ENCODE measurements at places on chromosomes 6 and 20.
A peak's percentile ranks its signal among the peaks of the same experiment; 100 is the strongest.

DNA sequence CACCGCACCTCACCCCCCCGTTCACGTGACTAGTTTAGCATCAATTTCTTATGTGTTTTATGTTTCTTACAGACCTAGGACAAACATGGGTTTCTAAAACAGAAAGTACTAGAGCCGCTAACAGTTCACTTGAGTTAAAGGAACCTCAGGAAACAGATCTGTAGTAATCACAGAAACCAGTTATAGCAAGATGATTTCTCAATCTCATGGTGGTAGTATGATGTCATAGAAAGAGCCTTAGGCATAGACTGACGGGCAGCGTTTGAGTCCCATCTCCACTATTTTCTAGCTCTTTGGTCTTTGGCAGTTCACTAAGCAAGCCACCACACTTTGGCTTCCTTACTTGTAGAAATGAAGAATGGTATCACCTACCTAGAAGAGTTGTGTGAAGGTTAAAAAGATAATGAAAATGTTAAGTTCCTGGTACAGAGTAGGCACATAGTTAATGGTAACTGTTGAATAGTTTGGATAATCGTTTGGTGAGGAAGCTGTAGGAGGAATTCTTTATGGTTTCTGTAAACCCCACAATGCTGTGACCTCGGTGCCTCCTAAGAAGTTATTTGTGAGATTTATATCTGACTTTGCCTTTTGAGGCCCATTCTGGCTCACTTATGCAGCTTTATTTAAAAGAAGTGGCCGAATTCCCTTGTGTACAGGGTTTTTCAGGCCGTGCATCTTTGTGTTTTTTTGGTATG is 21.3 kb downstream of the CTNNBL1 start:
- no peak for DNase-seq

DNA sequence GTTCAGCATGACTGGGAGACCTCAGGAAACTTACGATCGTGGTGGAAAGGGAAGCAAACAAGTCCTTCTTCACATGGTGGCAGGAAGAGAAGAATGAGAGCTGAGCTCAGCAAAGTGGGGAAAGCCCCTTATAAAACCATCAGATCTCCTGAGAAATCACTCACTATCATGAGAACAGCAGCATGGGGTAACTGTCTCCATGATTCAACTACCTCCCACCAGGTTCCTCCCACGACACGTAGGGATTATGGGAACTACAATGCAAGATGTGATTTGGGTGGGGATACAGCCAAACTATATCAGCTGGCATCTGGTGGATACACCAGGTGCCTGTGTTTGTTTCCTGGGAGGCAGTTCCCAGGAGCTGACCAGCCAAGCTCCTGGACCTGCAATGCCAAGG is 4.9 kb downstream of the DDO start:
- DNase-seq = no peak

DNA sequence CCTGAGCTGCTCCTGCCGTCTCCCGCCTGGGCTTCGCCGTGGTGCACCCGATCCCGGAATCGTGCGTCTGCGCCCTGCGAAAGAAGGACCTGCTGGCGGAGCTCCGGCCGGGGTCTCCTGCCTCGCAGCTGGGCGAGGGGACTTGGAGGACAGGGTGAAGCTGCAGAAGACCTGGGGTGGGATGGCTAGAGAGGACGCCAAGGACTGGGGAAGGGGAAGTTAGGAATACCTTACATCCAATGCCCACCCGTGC is 150.2 kb downstream of the PRL start:
- DNase-seq = no peak

- peak; percentile 15 for DNase-seq
These were observed 347.7 kb downstream of the BCKDHB start for GRCh38 chr6:80454197-80454596.

GRCh38 chr6:13302751-13303667 is 25.3 kb downstream of the TBC1D7 start:
- DNase-seq = peak; percentile 60

- peak; percentile 16 for DNase-seq
These were observed 916 bp upstream of the SUN5 start for GRCh38 chr20:33005132-33005566.

GRCh38 chr6:36118550-36119107 is 11.7 kb upstream of the MAPK13 start:
- peak; percentile 82 for DNase-seq

- DNase-seq = no peak
These were observed 208.3 kb downstream of the TASP1 start for GRCh38 chr20:13430346-13431002.

DNA sequence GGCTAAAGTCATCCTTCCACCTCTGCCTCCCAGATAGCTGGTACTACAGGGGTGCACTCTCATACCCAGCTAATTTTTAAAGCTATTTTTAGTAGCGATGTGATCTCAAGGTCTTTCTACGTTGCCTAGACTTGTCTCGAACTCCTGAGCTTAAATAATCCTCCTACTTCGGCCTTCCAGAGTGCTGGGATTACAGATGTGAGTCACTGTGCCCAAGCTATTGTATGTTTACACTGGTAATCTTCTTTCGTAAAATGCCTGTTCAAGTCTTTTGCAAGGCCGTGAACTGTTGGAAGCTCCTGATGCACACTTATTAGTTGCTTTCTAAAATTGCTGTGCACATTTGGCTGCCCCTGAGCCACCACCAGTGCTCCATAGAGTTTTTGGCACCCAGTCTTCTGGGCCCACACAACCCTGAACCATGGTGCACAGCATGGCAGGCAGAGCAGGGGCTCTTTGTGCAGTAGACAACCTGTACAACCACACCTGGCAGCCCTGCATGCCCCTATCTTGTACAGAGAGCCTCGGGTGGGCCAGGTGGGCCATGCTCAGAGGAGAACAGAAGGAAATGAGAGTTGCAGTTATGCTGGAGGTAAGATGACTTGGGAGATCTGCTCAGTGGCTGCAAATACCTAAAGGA is 33.3 kb downstream of the PDRG1 start:
- no peak for DNase-seq

GRCh38 chr6:140572129-140572528 is 1197.7 kb upstream of the CITED2 start:
- DNase-seq = no peak

DNA sequence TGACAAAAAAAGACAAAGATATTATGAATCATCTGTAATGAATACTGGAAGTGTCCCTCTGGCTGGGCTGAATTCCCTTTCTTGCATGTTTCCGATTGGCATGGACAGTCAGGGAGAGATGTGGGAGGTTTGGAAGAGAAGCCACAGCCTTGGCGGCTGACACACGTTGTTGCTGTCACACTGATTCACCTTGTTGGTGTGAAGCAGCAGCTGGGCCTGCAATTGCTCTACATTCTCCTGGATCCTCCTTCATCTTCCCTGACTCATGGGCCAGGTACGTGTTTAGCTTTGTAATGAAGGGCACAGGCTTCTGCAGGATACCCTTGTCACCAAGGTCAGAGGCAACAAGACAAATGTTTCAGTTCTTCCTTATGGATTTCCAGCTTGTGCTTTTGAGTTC is 13.4 kb upstream of the SMIM8 start:
- DNase-seq = no peak

All from CD4-positive, alpha-beta T cell treated with Interferon alpha-2 for 1 hour (primary cell).